ENCODE measurements at places on chromosomes 16 and 17.
A peak's percentile ranks its signal among the peaks of the same experiment; 100 is the strongest.

DNA sequence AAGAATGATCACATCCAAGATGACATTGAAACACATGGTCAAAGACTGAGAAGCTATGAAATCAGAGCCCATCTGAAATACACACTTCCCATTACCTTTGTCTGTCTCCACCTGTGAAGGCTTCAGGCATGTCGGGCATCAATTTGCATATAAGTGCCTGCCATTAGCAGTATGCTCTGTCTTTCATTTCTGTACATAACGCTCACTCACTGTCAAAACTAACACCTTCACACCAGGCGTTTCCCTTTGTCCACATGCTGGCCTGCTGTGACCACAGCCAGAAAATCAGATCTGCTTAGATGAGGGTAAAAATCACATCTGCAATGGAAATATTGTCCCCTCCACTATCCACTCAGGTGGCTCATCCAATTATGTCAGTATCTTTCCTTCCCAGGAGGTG is 524.8 kb downstream of the TOX3 start:
- H3K4me1 ChIP-seq, result no peaks in the 10 kb centered on the region
- H3K27me3 ChIP-seq, result no peaks in the 10 kb centered on the region
- no peak overlapping the region for H3K4me3 ChIP-seq
- no peak overlapping the region for H3K27ac ChIP-seq
- no peak for DNase-seq
- no peaks in the 10 kb centered on the region for H3K36me3 ChIP-seq

- peak; percentile 67 for DNase-seq
- no peak overlapping the region for H3K4me3 ChIP-seq
- H3K27ac ChIP-seq, result no peak overlapping the region
- H3K4me1 ChIP-seq, result no peaks in the 10 kb centered on the region
- peaks cover 8% of the 10 kb centered on the region for H3K27me3 ChIP-seq
These were observed 140.0 kb downstream of the CHD9NB start for GRCh38 chr16:52912565-52913173.

GRCh38 chr16:87384162-87384874 is 742 bp upstream of the FBXO31 start:
- no peak for DNase-seq
- peaks cover 11% of the 10 kb centered on the region for H3K36me3 ChIP-seq
- H3K27me3 ChIP-seq, result no peaks in the 10 kb centered on the region

GRCh38 chr17:61736438-61736837 is 126.9 kb downstream of the BRIP1 start:
- no peaks in the 10 kb centered on the region for H3K4me1 ChIP-seq
- peaks cover 25% of the 10 kb centered on the region for H3K36me3 ChIP-seq
- H3K27ac ChIP-seq, result no peak overlapping the region
- H3K27me3 ChIP-seq, result no peaks in the 10 kb centered on the region

GRCh38 chr17:15238057-15238456 is 27.1 kb downstream of the PMP22 start:
- no peak for DNase-seq
- H3K27ac ChIP-seq, result no peak overlapping the region
- peaks cover 19% of the 10 kb centered on the region for H3K27me3 ChIP-seq

GRCh38 chr16:47486856-47487255 is 25.7 kb downstream of the PHKB start:
- no peak for DNase-seq
- no peaks in the 10 kb centered on the region for H3K27me3 ChIP-seq

- peak; percentile 84 for DNase-seq
- peak overlapping the region; percentile 75 for H3K27ac ChIP-seq
- H3K27me3 ChIP-seq, result no peaks in the 10 kb centered on the region
- H3K4me3 ChIP-seq, result no peak overlapping the region
- peaks cover 27% of the 10 kb centered on the region for H3K4me1 ChIP-seq
These were observed 52.1 kb downstream of the KLHDC4 start for GRCh38 chr16:87713451-87714229.

DNA sequence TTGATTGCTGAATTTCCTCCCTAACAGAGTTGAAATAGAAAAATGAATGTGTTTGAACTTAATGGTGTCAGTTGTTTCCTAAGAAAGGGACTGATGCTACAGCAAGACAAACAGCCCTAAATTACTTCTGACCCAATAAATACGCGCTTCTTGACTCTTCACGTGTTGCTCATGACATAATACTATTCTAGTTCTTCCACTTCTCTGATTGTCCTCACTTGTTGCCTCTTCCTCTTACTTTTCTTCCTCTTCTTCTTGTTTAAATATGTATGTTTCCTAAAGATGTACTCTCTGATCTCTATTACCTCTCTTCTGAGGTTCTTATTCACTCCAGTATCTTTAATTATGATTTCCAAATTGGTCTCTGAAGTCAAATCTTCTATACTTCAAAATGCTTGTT is 32.4 kb downstream of the RNF43 start:
- H3K36me3 ChIP-seq, result no peaks in the 10 kb centered on the region
- H3K4me1 ChIP-seq, result peaks cover 20% of the 10 kb centered on the region
- no peaks in the 10 kb centered on the region for H3K27me3 ChIP-seq
- no peak overlapping the region for H3K4me3 ChIP-seq
- DNase-seq, result no peak
- no peak overlapping the region for H3K27ac ChIP-seq

- no peak for DNase-seq
- no peak overlapping the region for H3K27ac ChIP-seq
- H3K4me3 ChIP-seq, result no peak overlapping the region
- H3K27me3 ChIP-seq, result peaks cover 16% of the 10 kb centered on the region
- H3K36me3 ChIP-seq, result no peaks in the 10 kb centered on the region
These were observed 84.7 kb upstream of the CLEC3A start for GRCh38 chr16:77937473-77938149.

- no peak overlapping the region for H3K27ac ChIP-seq
- peaks cover 18% of the 10 kb centered on the region for H3K27me3 ChIP-seq
These were observed 11.4 kb downstream of the CFAP97D1 start for GRCh38 chr17:43791589-43791988.

DNA sequence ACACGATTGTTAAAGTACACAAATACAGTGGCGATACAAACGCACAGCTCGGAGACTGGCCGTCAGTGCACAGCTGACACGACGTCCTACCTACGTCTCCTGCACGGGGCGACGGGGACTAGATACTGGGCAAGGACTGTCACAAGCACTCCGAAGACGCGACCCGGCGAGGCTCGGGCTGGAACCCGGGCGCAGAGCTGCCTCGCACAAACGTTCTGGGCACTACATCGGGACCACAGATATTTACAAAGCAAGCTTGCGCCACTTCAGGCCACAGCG is 13.8 kb downstream of the SLC16A3 start:
- peaks cover 46% of the 10 kb centered on the region for H3K36me3 ChIP-seq
- H3K27me3 ChIP-seq, result no peaks in the 10 kb centered on the region
- H3K27ac ChIP-seq, result peak overlapping the region; percentile 80
- peaks cover 61% of the 10 kb centered on the region for H3K4me1 ChIP-seq
- H3K4me3 ChIP-seq, result no peak overlapping the region
- DNase-seq, result peak; percentile 36

GRCh38 chr17:74008196-74008595 is 195.3 kb upstream of the RPL38 start:
- H3K27ac ChIP-seq, result no peak overlapping the region
- no peak overlapping the region for H3K4me3 ChIP-seq
- no peaks in the 10 kb centered on the region for H3K36me3 ChIP-seq
- peaks cover 13% of the 10 kb centered on the region for H3K27me3 ChIP-seq
- peaks cover 21% of the 10 kb centered on the region for H3K4me1 ChIP-seq

GRCh38 chr17:75124041-75124818 is 7.3 kb downstream of the NT5C start:
- DNase-seq, result peak; percentile 88
- H3K4me3 ChIP-seq, result peak overlapping the region; percentile 44
- H3K4me1 ChIP-seq, result peaks cover 27% of the 10 kb centered on the region
- peaks cover 16% of the 10 kb centered on the region for H3K36me3 ChIP-seq
- H3K27me3 ChIP-seq, result no peaks in the 10 kb centered on the region
- H3K27ac ChIP-seq, result peak overlapping the region; percentile 94

- H3K27me3 ChIP-seq, result peaks cover 27% of the 10 kb centered on the region
- DNase-seq, result no peak
- no peak overlapping the region for H3K4me3 ChIP-seq
- no peaks in the 10 kb centered on the region for H3K4me1 ChIP-seq
- no peak overlapping the region for H3K27ac ChIP-seq
These were observed 3.2 kb upstream of the KRT20 start for GRCh38 chr17:40888196-40888720.

- peaks cover 25% of the 10 kb centered on the region for H3K36me3 ChIP-seq
- H3K4me3 ChIP-seq, result no peak overlapping the region
- H3K4me1 ChIP-seq, result peaks cover 28% of the 10 kb centered on the region
- H3K27ac ChIP-seq, result no peak overlapping the region
- DNase-seq, result no peak
These were observed 2.3 kb downstream of the LCAT start for GRCh38 chr16:67941469-67942199.

DNA sequence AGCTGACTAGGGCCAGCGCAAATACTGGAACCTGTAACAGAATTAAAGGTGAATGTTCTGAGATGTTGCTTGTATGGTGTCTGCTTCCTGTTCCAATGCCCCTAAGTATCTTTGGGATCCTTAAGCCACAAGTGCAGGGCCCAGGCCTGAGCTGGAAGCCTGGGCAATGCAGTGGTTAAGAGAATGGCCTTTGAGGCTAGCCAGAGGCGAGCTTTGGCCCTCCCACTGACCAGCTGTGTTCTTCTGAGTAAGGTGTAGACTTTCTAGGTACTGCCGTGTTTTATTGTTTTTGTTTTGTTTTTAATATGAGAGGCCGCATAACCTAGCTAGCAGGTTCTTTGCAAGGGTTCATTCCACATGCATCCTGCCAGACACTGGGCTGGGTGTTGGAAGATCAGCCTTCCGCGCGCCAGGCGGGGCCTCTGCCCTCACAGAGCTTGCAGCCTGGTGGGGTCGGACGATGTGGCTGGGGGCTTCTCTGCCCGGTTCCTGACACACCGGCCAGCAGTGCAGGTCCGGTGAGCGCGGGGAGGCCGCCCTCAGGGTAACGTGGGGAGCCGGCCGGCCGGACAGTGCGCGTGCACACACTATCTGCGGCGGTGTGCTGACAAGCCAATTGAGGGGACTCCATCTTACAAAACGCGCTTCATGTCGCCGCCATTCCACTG is 551 bp upstream of the MLX start:
- H3K36me3 ChIP-seq, result peaks cover 51% of the 10 kb centered on the region
- H3K4me1 ChIP-seq, result peaks cover 41% of the 10 kb centered on the region
- no peak for DNase-seq
- peak overlapping the region; percentile 96 for H3K27ac ChIP-seq
- peak overlapping the region; percentile 96 for H3K4me3 ChIP-seq

DNA sequence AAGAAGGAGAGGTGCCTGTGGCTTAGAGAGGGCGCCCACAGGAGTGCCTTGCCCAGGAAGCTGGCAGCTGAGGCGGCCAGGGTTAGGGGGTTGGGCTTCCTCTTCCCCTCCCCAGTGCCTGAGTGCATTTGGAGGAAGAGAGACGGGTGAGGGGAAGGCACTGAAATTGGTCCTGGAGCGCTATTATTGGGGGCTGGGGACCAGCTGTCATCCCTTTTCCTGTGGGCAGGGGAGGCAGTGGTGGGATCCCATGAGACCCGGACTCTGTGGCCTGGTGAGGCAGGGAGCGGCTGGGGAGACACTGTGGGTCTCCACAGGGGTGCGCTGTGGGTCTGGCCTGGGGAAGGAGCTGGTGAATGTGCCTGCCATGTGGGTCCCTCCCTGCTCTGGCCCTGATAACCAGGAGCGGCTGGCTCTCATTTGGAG is 259.7 kb downstream of the SEC14L1 start:
- peak overlapping the region; percentile 75 for H3K4me3 ChIP-seq
- H3K27ac ChIP-seq, result peak overlapping the region; percentile 98
- H3K4me1 ChIP-seq, result peaks cover 92% of the 10 kb centered on the region
- peak; percentile 92 for DNase-seq

DNA sequence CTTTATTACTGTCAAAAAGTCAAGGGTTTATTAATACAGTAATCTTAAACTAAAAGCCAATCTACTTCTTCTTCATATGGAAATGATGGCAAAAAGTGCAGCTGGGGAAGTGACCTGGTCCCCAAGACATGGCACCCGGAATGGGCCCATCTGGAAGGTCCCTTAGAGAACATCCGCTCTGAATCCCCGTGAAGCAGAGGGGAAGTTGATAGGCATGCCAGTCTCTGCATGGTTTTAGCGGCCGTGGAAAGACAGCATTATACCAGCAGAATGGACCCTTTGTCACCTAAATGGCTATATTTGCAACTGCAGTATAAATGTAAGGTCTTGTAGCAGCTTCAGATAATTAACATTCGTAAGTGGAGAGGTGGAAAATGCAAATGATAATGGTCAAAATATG is 32.4 kb downstream of the COTL1 start:
- no peaks in the 10 kb centered on the region for H3K27me3 ChIP-seq
- peak overlapping the region; percentile 42 for H3K27ac ChIP-seq
- no peak overlapping the region for H3K4me3 ChIP-seq
- no peak for DNase-seq
- peaks cover 20% of the 10 kb centered on the region for H3K4me1 ChIP-seq

DNA sequence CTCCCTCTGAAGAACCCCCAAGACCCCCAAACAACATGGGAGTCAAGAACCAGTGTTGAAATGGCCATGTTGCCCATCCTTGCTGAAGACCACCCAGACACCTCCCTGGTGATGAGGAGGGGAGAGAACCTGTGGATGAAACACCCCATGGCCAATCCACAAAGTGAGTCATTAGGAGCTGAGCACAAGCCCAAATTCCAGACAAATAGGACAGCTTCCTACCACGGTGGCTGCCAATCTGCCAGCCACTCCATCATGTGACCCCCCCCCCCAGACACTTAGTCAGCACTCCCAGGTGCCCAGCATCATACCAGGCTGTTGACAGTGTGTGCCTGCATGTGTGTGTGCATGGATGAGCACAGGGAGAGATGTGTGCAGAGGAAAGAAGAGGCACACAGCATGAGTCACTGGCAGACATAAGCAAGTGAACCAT is 26.4 kb upstream of the RPL38 start:
- H3K4me1 ChIP-seq, result no peaks in the 10 kb centered on the region
- peaks cover 10% of the 10 kb centered on the region for H3K27me3 ChIP-seq
- DNase-seq, result no peak

GRCh38 chr17:77824102-77824779 is 134.3 kb upstream of the TNRC6C start:
- H3K4me3 ChIP-seq, result no peak overlapping the region
- no peaks in the 10 kb centered on the region for H3K4me1 ChIP-seq
- DNase-seq, result no peak

DNA sequence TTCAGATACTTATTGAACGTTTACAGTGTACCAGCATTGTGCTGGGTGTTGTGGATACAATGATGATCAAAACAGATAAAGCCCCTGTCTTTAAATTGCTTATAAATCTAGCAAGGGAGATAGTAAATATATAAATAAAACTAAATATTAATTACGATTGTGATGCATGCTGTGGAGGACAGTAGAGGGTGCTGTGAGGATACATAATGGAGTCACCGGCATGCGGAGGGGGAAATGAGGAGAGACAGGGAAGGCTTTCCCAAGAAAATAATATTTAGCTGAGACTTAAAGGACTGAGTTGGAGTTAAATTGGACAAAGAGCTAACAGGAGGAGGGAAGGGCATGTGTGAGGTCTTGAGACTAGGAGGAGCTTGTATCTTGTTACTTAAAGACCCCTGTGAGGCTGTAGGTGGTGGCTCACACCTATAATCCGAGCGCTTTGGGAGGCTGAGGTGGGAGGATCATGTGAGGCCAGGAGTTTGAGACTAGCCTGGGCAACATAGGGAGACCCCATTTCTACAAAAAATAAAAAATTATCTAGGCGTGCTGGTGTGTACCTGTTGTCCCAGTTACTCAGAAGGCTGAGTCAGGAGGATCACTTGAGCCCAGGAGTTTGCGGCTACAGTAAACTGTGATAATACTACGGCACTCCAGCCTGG is 2.4 kb downstream of the DHRS7B start:
- no peaks in the 10 kb centered on the region for H3K27me3 ChIP-seq
- peaks cover 23% of the 10 kb centered on the region for H3K4me1 ChIP-seq
- peaks cover 13% of the 10 kb centered on the region for H3K36me3 ChIP-seq
- peak overlapping the region; percentile 35 for H3K4me3 ChIP-seq

- peak overlapping the region; percentile 60 for H3K27ac ChIP-seq
- peaks cover 16% of the 10 kb centered on the region for H3K4me1 ChIP-seq
- H3K36me3 ChIP-seq, result peaks cover 35% of the 10 kb centered on the region
- no peaks in the 10 kb centered on the region for H3K27me3 ChIP-seq
- DNase-seq, result no peak
These were observed 998 bp downstream of the ACD start for GRCh38 chr16:67658849-67659674.

Data from activated CD4-positive, alpha-beta T cell treated with anti-CD3 and anti-CD28 coated beads for 36 hours (primary cell).